ENCODE measurements at places on chromosomes 5 and 9.

DNA sequence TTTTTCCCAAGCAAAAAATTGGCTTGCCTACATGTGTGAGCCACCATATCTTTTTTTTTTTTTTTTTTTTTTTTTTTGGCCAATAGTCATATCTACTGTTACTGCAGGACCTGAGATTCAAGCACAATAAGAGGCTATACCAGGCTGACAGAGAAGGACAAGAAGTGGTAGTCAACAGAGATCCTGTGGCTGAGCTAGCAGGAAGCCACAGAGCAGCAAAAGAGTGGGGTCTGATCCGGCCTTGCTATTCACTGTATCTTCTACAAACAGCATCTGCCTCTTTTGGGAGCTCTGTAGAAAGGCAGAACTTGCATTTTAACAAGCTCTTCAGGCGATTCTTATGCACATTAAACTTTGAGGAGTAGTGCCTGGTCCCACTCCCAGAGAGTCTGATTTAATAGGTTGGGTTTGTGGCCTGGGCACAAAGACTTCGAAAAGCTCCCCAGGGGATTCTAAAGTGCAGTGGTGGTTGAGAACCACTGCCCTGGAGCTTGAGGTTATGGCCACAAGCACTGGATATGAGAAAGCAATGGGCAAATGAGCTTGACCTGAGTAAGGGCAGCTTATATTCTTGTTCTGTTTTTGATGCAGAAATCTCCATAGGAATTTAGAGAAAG, 162.8 kb downstream of the PIK3R1 start:
- no peak for DNase-seq

- DNase-seq, result no peak
Observed at GRCh38 chr5:371811-372555, 50.5 kb downstream of the AHRR start.

- no peak for DNase-seq
Observed at GRCh38 chr5:81854915-81855314, 104.0 kb upstream of the SSBP2 start.

GRCh38 chr5:120476063-120476462, 12.0 kb downstream of the PRR16 start:
- no peak for DNase-seq

DNA sequence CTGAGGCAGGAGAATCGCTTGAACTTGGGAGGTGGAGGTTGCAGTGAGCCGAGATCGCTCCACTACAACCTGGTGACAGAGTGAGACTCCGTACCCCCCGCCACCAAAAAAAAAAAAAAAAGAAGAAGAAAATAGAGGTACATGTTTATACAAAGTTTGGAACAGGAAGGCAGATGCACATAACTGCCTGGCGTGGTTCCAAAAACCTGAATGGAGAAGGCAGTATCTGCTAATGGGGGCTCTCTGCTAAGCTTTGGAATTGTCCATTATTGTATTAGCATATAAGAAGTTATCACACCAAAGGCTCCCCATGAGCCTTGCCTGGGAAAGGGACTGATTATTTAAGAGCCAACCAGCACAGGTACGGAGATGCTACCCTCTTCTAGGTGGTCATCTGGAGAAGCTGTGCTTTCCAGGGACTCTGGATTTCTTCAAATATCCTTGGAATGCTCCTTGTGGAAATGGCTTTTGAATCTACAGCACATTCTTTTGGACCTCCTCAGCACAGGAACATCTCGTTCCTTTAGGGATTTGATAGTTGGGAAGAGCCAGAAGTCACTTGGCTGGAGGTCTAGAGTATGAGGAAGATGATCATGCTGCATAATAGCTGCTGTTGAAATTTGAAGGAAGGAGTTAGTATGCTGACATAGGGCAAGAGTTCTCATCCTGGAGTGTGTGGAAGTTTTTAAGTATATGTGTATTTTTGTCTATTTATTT, 42.5 kb upstream of the ABCA1 start:
- no peak for DNase-seq

GRCh38 chr9:88801214-88801796, 190.0 kb upstream of the S1PR3 start:
- no peak for DNase-seq

GRCh38 chr9:91362051-91362611, 413 bp upstream of the AUH start:
- DNase-seq, result no peak

DNA sequence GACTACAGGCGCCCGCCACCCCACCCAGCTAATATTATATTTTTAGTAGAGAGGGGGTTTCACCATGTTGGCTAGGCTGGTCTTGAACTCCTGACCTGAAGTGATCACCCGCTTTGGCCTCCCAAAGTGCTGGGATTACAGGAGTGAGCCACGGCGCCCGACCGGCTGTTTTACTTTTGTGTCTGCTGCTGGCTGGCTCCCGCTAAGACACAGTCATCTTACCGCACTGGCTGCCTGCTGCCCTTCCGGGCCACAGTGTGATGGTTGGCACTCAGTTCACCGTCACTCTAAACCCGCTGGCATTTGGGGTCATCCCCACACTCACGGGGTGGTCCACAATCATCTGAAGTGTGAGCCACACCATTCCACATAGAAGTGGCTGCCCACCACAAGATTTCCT, 93.7 kb downstream of the WDR41 start:
- DNase-seq, result no peak

- no peak for DNase-seq
Observed at GRCh38 chr5:135446615-135447014, 533 bp downstream of the DCANP1 start.

DNA sequence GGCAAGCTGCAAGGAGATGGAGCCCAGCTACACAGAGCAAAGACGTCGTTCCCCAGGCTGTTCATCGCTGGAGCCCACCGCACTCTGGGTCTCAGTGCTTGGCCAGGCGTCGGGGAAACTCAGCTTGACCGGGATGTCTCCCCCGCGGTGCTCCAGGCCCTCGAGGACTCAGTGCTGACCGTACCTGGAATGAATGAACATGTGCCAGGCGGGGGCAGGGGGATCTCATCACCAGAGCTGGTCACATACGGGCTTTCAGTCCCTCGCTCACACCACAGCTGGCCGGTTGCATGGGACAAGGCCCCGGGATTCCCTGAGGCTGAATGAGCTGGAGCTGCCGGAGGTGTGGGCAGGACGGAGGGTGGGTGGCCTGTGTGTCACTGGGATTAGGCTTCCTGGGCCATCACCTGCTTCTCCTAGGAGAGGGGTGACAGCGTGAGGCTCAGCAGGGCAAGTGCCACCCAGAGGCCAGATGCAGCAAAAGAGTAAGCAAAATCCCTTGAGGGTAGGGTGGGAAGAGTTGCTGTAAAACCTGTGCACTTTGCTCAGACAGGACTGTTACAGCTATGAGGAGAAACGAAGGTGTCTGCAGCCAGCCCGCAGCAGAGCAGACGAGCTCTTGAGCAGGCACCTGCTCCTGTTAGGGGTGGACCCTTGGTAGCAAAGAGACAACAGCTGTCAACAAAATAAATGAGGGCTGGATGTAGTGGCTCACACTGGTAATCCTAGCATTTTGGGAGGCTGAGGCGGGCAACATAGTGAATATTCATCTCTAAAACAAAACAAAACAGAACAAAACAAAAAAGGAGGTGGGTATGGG, 70.7 kb upstream of the RAPGEF1 start:
- DNase-seq, result no peak

DNA sequence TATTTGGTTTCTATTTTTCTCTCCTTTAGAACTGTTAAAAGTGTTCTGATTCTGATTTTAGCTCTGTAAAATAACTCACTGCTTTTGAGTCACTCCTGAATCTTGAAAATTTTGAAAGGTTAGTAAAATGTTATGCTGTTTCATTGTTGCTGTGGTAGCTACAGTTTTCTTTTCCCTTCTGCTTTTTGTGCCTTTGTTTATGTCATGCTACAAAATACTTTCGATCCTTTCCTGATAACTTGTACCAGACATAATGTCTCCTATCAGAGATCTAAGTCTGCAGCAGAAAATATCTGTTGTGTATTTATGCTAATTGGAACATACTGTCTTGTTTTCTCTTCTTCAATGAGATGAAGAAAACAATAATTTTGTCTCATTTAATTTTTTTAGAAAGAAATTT, 26.9 kb upstream of the CEP120 start:
- no peak for DNase-seq

- no peak for DNase-seq
Observed at GRCh38 chr9:137219757-137220316, 2.2 kb downstream of the RNF208 start.

GRCh38 chr5:134403951-134404350, 7.7 kb downstream of the CDKN2AIPNL start:
- no peak for DNase-seq

DNA sequence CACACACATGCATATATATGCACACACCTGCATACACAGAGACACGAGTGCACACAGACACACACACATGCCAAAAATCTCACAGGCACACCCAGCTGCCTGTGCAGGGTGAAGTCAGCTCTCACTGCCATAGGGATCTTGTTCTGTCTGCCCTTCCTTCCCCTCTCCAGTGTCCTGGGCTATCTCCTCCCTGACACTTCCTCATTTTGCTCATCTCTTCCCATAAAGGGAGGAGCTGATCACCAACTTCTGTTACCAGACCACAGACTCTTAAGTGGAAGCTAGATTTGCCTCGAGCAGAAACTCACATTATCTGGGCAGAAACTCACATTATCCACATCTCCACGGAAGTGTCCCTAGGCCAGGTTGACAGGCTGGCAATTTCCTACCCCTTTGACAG, 28.7 kb downstream of the LCP2 start:
- peak; percentile 47 for DNase-seq

DNA sequence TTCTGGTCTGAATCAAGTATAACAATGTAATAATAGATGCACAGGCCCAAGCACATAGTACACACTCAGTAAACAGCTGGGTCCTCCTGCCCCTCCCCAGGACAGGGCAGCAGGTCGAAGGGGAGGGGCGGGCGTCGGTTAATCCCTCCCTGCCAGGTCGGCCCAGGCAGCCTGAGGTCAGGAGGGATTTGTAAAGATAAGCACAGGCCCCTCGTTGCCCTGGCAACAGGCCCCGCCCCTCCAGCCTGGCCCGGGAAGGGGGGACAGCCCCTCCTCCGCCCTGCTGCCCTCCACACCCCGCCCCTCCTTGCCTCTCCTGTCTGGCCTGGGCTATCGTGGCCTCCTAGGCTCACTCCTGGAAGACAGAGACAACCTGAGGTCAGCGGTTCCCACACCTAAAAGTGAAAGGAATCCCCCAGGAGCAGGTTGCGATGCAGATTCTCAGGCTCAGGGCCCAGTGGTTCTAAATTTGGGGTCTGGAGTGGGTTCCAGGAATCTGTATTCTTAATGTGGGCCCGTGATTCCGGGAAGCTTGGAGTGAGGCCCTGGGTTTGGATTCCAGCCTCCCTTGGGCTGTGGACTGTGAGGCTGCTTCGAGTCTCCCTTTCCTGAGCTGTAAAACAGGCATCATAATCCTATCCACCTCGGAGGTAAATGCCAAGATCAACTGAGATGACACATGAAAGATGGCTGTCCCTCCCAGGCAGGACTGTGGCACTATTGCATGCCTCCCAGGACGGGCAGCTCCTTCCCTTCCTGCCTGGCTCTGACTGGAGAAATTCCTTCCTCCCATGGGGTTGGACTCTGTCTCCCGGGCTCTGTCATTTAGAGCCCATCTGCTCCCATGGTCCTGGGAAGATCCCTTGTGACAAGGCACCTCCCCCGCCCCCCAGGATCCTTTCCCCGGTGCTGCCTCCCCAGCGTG, 4.4 kb downstream of the CRB2 start:
- peak; percentile 28 for DNase-seq

DNA sequence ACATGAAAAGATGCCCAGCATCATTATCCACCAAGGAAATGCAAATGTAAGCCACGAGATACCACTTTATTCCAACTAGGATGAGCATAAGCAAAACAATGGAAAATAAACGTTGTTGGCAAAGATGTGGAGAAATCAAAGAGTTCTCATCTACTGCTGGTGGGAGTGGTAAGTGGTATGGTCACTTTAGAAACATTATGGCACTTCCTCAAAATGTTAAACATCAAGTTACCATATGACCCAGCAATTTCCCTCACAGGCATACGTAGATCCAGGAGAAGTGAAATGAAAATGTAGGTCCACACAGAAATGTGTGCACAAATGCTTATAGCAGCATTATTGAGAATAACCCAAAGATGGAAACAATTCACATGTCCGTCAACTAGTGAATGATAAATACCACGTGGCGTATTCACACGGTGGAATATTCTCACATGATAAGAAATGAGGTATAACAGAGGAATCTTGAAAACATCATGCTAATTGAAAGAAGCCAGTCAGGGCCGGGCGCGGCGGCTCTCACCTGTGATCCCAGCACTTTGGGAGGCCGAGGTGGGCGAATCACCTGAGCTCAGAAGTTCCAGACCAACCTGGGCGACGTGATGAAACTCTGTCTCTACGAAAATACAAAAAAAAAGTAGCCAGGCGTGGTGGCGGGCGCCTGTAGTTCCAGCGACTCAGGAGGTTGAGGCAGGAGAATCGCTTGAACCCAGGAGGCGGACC, 16.4 kb upstream of the FLT4 start:
- DNase-seq, result no peak

GRCh38 chr5:131423056-131423455, 159.2 kb downstream of the CDC42SE2 start:
- no peak for DNase-seq

- no peak for DNase-seq
Observed at GRCh38 chr5:150177721-150178120, 11.1 kb downstream of the CDX1 start.

GRCh38 chr5:78286290-78286689, 8.2 kb downstream of the AP3B1 start:
- no peak for DNase-seq
